ENCODE measurements at places on chromosomes 1 and 21.

GRCh38 chr1:51990478-51990965 lies at the start of gene RAB3B:
TSS of gene RAB3B (minus strand) at chr1:51990700. CDS start at chr1:51977117, 13,583 bp downstream.
- peak; percentile 60 for DNase-seq

DNA sequence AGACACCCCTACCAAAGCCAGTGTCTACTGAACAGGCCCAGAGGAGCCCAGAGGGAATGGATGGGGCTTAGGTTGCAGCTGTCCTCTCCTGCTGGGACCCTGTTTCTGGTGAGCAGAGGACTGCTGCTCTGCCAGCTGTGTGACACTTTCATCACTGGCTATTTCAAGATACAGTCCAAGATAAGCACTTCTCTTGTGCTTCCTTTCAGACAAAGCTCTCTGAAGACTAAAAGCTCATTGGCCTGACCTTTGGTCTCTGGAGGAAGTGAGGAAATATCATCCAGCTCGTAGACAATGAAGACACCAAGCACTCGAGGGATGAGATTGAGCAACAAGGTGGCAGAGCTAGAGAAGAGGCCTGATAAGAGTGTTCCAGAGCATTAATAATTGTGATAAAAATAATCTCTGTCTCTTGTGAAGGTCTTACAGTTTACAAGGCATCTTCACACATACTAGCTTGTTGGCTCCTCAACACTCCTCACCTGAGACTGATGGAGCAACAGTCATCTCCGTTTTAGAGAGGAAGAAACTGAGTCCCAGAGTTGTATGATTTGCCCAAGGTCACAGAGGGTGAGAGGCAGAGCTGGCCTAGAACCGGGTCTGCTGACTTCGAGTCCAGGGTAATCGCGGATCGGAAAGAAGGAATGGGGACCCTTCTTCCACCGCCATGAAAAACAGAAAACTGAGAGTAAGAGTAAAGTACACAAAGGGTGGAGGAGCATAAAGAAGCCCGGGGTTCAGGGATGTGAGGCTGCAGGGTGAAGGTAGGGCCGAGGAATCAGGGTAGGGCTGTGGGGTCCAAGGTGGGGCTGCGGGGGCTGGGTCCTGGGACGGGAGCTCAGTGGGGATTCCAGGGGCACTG lies 666 bp downstream of the PAFAH2 start:
- DNase-seq = no peak

GRCh38 chr1:244304656-244305055 lies 147.1 kb downstream of the ADSS2 start:
- no peak for DNase-seq

DNA sequence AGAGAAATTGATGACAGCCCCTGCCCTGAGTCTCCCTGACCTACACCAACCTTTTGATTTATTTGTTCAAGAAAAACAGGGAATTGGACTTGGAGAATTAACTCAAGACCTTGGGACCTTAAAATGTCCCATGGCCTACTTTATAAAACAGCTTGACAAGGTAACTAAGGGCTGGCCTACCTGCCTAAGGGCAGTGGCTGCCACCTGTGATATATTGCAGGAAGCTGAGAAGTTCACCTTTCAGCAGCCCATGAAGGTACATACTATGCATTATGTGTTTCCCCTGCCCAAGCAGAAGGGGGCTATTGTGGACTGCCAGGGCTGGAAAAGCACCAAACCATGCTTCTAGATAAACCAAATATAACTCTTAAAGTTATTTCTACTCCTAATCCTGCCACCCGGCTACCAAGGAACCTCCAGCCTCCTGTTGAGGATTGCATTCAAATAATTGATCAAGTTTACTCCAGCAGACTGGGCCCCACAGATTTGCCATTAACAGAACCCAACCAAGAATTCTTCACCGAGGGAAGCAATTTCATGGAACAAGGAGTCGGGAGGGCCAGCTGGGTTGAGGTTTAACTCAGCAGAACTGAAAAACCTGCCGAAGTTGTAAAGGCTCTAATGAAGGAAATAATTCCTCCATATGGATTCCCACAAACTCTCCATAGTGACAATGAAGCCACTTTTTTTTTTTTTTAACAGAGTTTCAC lies 28.2 kb downstream of the LACTBL1 start:
- no peak for DNase-seq

- no peak for DNase-seq
Measured at GRCh38 chr21:28906236-28906635, 86.4 kb downstream of the LTN1 start.

- no peak for DNase-seq
Measured at GRCh38 chr1:114072246-114072645, 81.4 kb downstream of the SYT6 start.

DNA sequence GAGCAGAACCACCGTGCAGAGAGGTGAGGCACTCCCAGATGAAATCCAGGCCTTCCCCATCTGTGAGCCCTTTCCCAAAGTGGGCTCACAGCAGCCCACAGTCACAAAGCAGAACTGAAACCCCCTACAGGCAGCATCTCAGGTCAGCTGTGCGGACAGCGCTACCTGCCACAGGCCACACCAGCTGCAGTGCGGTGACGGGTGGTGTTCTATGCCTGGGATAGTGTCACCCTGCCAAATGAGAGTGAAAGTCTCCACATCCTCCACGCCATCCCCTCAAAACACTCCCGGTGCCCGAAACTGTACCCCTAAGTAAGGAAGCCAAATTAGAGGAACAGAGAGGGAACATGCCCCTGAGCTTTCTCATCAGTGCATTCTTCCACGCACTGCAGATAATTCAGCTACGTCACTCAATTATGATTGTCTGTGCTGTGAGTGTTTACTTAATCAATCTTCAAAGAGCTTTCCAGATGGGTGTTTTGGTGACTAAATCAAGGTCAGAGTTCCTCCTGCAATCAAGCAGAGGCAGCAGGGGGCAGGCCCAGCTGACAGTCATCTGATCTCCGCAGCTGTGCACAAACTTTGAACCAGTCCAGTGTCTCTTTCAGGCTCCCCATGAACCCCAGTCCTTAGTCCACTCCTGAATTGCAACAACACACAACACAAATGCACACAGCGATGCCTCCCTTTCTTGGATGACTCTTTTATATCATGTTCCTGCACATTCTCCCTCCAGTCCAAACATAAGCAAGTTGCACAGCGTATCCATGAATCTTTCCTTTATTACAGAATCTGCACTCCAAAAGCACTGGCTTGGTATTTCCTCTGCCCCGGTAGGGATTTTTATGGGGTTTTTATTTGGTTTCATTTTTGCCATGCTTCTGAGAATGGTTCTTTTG lies 150.0 kb downstream of the TOMM20 start:
- no peak for DNase-seq

DNA sequence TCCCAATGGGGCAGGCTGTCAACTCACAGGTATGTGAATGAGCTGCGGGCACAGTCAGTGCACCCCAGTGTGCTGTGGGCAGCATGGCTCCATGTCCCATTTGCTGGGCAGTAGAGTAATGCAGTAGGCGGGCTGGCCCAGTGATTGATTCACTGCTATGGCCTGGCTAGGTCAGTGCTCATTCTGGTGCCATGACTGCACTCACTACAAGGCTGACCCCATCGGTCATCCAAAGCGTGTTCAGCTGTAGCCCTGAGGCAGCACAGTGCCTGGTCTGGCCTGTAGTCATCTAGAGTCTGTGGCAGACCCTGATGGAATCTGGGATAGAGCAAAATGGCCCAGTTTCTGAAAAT lies 7.4 kb downstream of the HYI start:
- DNase-seq = no peak

Measured in NCI-H748 treated with DMSO at 0.1 percent for 48 hours (cell line).